Esophagus squamous epithelium (tissue), 5 donors: ENCODE measurements at places on chromosomes 6 and 20. TPM values are rescaled to one million over a fixed set of nuclear protein-coding genes. Genes with fewer than 3 reads are reported as not detected.

TSPO2 gene
- total RNA-seq: not detected

- DNase-seq: peak; percentile 2
Measured at GRCh38 chr6:100228834-100229441, 234.9 kb upstream of the MCHR2 start.

SLC39A7 gene
- total RNA-seq: 72.4 TPM

GRCh38 chr20:17488916-17489600 lies 42.1 kb downstream of the BFSP1 start:
- DNase-seq: no peak

GRCh38 chr6:33744001-33744848 lies 2.5 kb downstream of the IP6K3 start:
- DNase-seq: no peak
